Renal cortical epithelial cell (primary cell): ENCODE measurements at places on chromosomes 3 and 15. TPM values are rescaled to one million over a fixed set of nuclear protein-coding genes. Genes with fewer than 3 reads are reported as not detected.

Gene SEMA3G
- 0.05 and 0.17 TPM in 2 replicates for total RNA-seq

Gene CLRN1
- not detected in 2 replicates for total RNA-seq

Gene NOX5
- 0.55 TPM in 1 of 2 replicates, not detected in the other for total RNA-seq

Gene SKOR1
- 0.10 TPM in 1 of 2 replicates, not detected in the other for total RNA-seq

Gene STRC
- total RNA-seq, result 0.05 TPM in 1 of 2 replicates, not detected in the other

Gene MYO1E
- 444 and 694 TPM in 2 replicates for total RNA-seq

Gene SLC22A13
- 0.25 TPM in 1 of 2 replicates, not detected in the other for total RNA-seq

Gene NFKBIZ
- total RNA-seq, result 135 and 224 TPM in 2 replicates

Gene SENP7
- 11.1 and 16.4 TPM in 2 replicates for total RNA-seq

Gene GRIP2
- total RNA-seq, result 0.05 TPM in 1 of 2 replicates, not detected in the other

Gene ABI3BP
- 0.69 and 52.6 TPM in 2 replicates for total RNA-seq

Gene LMCD1
- total RNA-seq, result 119 and 499 TPM in 2 replicates

Gene ACTRT3
- 12.3 and 14.3 TPM in 2 replicates for total RNA-seq

Gene ERICH6
- 0.35 TPM in 1 of 2 replicates, not detected in the other for total RNA-seq

- DNase-seq, result peak; percentile 95
These were observed 2.7 kb upstream of the C2CD4A start for GRCh38 chr15:62063825-62064635.

DNA sequence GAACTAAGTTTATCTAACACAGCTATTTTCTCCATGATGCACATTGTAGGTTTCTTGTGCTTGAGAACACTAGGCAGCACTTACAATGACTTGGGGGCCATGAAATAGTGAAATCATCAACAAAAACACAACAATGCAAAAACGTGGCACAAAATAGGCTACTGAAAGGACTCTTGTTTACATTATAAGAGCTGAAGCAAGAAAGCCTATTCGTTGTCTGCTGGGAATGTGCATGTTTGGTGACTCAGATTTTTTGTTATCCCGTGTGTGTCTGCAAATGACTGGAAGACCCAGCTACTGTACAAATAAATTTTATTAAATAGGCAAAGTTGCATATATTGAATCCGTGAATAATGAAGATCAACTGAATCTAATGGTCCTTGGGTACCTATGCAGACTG lies 85.0 kb downstream of the TCF12 start:
- no peak for DNase-seq

DNA sequence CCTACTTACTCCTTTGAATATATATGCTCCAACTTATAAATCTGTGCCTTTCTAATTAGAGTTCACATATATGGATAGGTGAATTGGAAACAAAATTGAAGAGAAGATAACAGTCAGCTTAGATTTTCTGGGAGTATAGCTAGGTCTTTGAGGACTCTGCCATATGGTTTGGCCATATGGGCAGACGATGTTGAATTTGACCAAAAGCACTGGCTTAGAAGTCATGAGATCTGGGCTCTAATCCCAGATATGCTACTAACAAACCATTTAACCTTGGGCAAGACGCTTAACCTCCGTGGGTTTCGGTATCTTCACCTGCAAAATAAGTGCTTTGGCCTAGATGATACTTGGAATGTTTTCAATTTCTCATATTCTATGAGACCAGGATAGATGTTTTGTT lies 154.1 kb downstream of the LSAMP start:
- DNase-seq, result no peak

- no peak for DNase-seq
These were observed 26.9 kb upstream of the MFSD1 start for GRCh38 chr3:158774965-158775364.

DNA sequence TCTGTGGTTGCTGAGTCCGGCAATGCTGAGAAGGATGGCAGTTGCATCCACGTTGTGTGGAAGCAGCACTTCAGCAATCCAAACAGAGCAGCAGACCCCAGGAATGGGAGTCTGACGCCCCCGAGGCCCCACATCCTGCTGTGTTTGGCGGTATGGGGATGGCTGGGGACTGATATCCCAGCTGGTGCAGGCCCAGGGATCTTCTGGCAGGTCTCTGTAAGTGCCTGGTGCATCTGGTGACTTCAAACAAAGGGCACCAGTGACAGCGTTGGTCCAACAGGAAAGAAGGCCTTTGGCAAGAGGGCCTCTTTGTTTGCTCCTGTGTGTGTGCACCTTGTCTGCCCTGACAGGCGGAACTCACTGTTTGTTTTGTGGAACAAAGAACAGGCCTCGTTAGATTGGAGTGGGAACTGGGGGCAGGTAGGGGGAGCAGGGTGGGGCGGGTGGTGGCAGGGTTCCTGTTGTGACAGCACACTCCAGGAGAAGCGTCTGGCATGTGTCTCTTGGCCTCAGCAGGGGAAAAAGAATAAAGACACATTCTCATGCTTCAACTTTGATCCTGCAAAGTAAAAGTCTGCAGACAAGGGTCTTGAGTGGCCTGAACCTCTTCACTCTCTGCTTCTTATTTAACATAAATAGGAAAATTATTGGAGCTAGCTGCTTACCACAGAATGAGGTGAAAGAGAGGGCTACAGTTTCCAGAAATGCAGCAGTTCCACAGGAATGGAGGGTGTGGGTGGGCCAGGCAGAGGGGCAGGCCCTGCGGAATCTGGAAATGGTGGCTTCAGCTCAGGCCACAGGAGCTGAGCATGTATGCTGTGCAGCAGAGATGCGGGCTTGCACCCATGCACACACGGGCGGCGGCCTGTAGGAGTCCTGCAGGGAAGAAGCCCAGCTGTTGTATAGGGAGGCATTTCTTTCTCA lies 94.5 kb upstream of the MYZAP start:
- DNase-seq, result no peak

GRCh38 chr3:71361334-71361890 lies 222.1 kb downstream of the FOXP1 start:
- DNase-seq, result peak; percentile 65

DNA sequence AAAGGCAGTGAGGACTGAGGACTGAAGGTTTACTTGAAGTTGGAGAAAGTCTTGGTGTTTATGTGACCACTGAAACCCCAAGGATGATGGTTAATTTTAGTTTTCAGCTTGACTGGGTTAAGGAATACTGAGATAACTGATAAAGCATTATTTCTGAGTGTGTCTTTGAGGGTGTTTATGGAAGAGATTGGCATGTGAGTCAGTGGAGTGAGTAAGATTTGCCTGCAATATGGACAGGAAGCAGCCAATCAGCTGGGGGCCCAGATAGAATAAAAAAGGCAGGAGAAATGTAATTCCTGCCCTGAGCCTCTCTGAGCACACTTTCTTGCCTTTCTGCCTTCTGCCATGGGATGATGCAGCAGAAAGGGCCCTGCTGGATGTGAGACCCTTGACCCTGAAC lies 92.4 kb downstream of the KBTBD8 start:
- peak; percentile 57 for DNase-seq

GRCh38 chr3:147401421-147401820 lies 4.9 kb downstream of the ZIC4 start:
- DNase-seq, result no peak

- DNase-seq, result no peak
These were observed 182.8 kb upstream of the NR2E3 start for GRCh38 chr15:71627604-71628003.

DNA sequence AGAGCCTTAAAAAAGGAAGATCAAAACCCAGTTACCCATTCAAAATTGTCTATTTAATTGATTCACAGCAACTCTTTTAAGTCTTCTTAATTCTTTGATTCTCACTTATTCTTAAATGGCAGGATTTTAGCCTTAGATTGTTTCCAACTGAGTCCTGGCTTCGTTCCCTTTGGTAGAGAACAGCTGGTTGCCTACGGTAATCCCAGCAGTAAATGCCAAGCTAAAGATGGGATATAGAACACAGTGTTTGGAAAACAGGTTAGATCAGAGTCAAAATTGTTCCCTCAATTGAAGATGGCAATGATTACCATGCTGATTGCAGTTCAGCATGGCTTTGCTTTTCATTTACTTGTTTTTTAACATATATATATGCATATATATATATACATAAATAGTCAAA lies 300.9 kb downstream of the PYDC2 start:
- DNase-seq, result no peak

DNA sequence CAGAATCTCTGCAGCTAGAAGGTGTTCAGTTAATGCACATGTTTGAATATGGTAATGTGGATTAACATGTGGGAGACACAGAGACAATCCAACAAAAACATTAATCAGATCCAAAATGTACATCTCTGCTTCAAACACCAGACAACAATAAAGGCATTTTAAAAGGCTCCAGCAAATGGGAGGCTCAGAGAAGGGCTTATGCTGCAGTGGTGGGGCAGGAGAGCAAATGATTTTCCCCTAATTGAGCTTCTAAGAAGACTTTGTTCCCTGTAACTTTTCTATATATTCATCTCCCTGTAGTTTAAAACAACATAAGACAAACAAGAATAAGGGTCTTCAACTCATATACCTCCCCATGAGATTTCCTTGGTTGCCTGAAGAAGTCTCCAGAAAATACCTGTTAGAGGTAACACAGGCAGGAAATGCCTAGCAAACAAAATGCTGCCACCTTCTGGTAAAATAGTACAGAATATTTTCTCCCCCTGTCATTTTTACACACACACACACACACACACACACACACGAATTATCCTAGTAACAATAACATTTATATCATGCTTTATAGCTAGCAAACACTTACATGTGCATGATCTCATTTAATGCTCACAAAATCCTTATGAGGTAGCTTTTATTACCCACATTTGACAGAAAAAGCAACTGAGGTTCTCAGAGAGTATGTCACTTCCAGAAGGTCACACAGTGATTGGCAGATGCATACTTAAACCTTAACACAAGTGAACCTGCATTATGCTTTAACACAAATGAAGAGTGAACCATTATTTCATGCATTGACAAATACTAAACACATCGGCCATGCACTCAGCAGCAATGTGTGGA lies 123.4 kb upstream of the MB21D2 start:
- DNase-seq, result peak; percentile 64

- no peak for DNase-seq
These were observed 4.4 kb upstream of the ATP13A4 start for GRCh38 chr3:193559100-193559499.

GRCh38 chr3:172808969-172809546 lies 58.5 kb downstream of the ECT2 start:
- DNase-seq, result peak; percentile 47

DNA sequence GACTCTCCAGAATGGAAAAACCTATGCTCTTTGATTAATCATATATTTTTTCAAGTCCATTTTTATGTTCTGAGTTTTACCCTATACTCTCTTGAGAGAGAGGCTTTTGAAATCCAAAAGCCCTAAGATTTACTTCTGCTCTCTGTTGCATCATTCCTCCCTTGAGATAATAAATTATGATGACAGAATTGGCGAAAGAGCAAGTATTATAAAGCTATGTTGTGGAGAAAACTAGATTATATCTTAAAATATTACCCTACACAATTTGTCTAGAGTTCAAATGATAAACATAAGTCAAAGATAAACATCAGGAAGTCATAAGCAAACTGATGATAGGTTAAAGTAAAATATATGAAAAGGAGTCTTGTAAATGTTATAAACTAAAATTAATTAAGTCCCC lies 293.4 kb upstream of the MME start:
- no peak for DNase-seq

DNA sequence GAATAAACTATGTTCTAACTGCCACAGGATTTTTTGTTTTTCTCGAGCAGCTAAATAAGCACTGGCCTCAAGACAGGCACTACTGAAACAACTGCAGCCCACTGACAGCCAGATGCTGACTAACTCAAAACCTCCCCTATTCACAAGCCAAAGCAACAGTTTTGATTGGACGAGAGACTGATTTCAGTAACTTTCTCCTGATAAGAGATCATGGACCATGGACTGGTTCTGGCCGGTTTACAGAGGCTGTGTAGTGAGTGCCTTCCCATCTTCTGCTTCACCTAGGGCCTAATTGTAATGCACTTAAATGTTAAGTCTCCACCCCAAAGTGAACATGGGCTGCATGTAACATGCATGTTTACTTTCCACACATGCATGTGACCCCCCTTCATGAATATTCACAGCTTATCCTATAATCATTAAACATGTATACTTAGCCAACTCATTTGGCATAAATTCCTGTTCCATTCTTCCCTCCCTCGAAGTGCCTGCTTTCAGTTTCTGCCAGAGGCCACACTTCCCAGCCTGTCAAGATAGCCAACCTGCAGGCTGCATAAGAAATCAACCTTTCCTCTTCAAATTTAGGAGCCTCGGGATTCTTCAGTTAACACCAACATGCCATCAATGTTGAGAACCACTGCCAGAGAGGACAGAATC lies 108.2 kb downstream of the ULK4 start:
- peak; percentile 17 for DNase-seq

DNA sequence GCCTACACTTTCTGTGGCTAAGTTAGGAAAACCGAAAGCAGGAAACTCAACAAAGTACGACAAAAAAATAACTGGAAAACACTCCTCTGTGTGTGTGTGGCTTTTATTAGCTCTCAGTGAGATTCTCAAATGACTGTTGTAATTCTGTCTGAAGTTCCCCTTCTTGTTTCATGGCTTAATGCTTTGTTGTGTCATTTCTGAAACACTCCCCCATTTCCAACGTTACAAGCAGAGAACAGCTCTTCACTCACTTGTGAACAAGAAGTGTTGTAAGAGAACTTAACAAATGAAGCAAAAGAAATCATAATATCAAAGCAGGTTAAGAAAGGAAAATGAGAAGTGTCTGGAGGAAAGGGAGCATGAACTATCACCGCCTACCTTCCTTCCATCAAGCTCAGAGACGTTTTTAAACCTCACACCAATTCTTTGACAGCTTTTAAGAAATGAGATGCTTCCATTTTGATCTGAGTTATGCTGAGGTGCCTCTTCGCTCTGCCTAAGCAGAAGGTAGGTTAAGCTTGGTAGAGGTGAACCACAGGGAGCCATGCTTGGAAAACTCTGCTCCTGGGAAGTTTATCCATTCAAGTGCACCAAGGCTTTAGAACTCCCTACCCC lies 12.4 kb upstream of the SEC62 start:
- DNase-seq, result no peak

GRCh38 chr3:31114929-31115283 lies 220.4 kb upstream of the GADL1 start:
- DNase-seq, result no peak

GRCh38 chr3:45417930-45418847 lies 29.8 kb downstream of the LARS2 start:
- DNase-seq, result no peak

- peak; percentile 99 for DNase-seq
These were observed 4.6 kb downstream of the ANXA2 start for GRCh38 chr15:60392986-60393790.

- peak; percentile 82 for DNase-seq
These were observed 24.3 kb downstream of the TBC1D21 start for GRCh38 chr15:73897441-73898261.

DNA sequence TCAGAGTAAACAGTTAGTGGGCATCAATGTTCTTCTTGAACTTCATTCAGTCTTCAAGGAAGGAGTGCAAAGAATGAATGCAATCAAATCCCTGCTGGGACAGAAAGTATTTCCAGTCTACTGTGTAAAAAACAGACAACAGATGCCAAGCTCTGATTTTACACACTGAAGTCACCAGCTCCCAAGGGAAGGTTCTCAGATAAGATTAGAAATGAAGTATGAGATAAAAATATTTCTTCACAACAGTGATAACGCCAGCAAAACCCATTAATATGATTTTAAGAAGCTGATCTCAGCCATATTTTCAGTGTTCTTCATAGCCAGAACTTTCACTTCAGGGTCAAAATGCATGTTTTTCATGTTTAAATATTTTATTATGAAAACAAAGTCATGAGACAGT lies 265.6 kb downstream of the CTNNB1 start:
- DNase-seq, result no peak

GRCh38 chr3:52144034-52144795 lies 10.0 kb downstream of the POC1A start:
- peak; percentile 61 for DNase-seq
